CD8-positive, alpha-beta memory T cell (primary cell): ENCODE measurements at places on chromosomes 3 and 15.

DNA sequence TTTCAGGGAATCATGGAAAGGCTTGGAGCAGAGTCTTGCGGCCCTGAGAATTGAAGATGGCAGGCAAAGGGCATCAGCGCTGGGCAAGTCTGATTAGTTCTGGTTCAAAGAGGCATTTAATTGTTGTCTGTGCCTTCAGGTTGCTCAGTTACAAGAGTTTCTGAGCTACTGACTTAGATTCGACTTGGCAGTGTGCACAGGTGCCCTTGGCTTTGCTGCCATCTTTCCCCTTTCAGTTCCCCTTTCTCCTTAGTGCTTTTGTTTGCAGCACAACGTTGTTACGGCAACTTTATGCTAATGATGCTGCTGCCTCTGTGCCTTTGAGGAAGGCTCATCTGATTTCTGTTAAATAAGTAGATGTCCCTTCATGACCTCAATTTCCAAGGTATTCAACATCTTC, 12.5 kb downstream of the P2RY14 start:
- no peak overlapping the region for H3K27ac ChIP-seq
- H3K4me3 ChIP-seq, result no peak overlapping the region
- H3K4me1 ChIP-seq, result peaks cover 8% of the 10 kb centered on the region
- no peaks in the 10 kb centered on the region for H3K27me3 ChIP-seq

DNA sequence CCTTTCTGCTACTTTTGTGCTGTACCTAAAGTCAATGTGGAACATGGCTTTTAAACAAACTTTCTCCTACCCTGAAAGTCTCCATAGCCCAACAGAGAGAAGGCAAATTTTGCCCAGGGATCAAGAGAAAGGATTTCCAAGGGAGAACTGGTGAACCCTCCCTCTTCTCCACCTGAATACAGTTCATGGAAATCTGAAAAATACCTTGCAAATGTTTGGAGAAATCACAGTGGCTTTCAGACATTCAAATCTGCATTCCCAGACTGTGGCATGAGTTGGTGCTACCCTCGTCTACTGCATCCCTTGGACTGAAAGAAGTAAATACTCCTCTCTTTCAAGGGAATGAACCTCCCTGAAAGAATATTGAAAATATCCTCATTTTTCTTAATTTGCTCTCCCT, 38.7 kb downstream of the ZIC4 start:
- no peaks in the 10 kb centered on the region for H3K36me3 ChIP-seq
- no peak overlapping the region for H3K4me3 ChIP-seq
- H3K27ac ChIP-seq, result no peak overlapping the region
- H3K27me3 ChIP-seq, result peaks cover 28% of the 10 kb centered on the region

DNA sequence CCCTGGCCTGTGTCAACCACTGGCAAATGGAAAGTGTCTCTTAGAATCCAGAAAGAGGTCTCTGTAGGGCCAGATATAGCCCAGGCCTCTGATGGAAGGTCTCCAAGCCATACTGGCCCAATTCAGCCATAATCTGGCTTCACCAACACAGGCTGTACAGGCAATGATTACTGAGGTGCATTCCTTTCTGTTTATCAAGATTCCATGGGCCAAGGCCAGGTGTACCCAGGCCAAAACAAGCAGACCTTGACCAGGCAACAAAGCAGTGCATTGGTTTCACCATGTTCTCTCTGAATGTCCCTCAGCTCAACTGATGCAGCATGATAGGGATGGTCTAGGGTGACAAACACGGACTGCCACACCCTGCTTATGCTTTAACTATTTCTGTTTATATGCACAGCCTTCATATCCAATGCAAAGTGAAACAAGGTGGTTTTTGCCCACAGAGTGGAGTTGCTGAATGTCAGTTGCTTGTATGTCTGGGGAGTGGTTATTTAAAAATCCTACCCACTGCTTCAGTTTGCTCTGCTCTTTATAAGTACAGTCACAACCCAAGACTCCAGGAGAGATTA, 25.2 kb downstream of the CCNL1 start:
- no peak overlapping the region for H3K27ac ChIP-seq
- no peaks in the 10 kb centered on the region for H3K27me3 ChIP-seq
- H3K4me1 ChIP-seq, result peaks cover 48% of the 10 kb centered on the region
- H3K36me3 ChIP-seq, result no peaks in the 10 kb centered on the region

DNA sequence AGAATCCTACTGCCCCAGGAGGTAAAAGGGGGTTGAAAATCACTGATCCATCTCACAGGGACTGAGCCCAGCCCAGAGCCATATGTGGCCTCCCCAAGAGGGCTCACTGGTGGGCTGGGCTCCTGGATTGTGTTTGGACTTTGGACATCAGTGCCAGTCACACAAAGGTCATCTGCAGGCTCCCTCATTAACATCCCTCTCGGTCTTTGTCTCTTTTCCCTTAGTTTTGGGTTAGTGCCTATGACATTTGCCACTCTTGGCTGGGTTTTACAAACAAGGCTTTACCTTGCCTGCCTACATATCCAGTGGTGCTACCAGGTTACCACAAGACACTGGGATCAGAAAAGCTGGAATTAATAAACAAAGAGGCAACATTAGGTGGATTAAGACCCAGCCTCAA, 27.9 kb downstream of the IFT122 start:
- no peak for DNase-seq
- no peaks in the 10 kb centered on the region for H3K4me1 ChIP-seq
- H3K4me3 ChIP-seq, result no peak overlapping the region
- H3K36me3 ChIP-seq, result no peaks in the 10 kb centered on the region

DNA sequence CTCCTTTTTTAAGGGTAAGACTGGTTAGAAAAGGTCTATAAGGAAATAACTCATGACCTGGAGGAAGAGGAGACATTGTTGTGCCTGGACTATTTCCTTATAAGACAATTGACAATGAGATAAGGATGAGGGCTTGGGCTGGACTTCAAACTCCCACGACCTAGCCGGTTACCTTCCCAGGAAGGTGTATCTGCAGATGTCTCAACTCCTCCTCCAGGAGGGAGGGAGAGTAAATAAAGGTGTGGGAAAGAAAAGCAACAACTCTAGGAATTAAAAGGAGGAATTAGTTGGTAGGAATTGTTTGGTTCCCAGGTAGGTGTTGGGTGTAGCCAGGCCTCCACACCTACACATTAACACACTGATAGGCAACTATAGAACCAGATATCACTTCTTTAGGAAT, 97.8 kb upstream of the TBL1XR1 start:
- DNase-seq, result no peak
- no peaks in the 10 kb centered on the region for H3K4me1 ChIP-seq
- no peaks in the 10 kb centered on the region for H3K36me3 ChIP-seq
- no peak overlapping the region for H3K27ac ChIP-seq

DNA sequence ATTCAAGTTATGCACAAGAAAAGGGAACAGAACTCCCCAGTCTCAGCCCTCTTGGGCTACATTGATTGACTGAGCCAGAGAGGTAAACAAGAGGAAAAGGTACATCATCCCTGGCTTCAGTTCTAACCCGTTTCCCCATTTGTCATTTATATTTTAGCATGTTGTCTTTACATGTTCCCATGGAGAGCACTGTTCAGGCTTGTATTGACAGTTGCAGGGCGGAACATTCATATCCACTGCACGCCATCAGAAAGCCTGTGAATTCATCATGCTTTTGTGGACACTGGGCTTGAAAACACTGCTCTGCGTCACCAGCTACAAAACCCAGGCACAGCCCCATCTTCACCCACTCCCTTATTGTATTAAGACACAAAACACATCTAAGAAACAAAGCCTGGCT, 240.9 kb upstream of the EIF1B start:
- DNase-seq, result no peak
- H3K27ac ChIP-seq, result no peak overlapping the region
- H3K36me3 ChIP-seq, result no peaks in the 10 kb centered on the region
- no peaks in the 10 kb centered on the region for H3K27me3 ChIP-seq
- no peaks in the 10 kb centered on the region for H3K4me1 ChIP-seq
- no peak overlapping the region for H3K4me3 ChIP-seq

DNA sequence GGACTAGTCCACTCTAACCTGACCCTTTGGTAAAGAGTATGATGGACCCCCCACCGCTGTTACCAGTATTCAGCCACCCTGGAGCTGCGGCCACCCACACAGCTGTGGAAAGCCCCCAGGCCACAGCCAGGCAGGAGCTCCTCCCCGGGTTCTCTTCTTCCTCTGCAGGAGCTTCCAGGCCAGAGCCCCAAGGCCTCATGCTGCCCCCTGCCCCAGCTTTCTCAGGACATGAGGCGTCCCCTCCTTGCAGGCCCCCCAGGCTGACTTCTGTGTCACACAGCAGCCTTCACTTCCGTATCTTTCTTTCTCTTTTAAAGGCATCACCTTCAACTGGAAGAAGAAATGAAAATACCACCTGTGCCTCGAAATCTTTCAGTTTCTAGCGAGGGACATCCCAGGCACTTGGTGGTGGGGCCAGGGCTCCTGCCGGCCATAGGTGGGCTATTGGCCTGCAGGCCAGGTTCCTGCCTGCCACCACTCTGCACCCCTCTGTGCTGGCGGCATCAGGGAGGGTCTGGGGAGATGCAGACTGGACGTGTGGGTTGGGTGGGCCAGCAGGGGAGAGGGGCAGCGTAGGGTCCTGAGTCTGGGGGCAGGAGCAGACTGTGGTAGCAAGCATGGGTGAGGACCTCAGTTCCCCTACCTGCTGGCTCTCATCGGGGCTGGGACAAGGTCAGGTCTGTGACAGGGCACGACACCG, 19.9 kb downstream of the KLF13 start:
- no peak for DNase-seq
- H3K27me3 ChIP-seq, result no peaks in the 10 kb centered on the region
- H3K4me1 ChIP-seq, result peaks cover 100% of the 10 kb centered on the region

DNA sequence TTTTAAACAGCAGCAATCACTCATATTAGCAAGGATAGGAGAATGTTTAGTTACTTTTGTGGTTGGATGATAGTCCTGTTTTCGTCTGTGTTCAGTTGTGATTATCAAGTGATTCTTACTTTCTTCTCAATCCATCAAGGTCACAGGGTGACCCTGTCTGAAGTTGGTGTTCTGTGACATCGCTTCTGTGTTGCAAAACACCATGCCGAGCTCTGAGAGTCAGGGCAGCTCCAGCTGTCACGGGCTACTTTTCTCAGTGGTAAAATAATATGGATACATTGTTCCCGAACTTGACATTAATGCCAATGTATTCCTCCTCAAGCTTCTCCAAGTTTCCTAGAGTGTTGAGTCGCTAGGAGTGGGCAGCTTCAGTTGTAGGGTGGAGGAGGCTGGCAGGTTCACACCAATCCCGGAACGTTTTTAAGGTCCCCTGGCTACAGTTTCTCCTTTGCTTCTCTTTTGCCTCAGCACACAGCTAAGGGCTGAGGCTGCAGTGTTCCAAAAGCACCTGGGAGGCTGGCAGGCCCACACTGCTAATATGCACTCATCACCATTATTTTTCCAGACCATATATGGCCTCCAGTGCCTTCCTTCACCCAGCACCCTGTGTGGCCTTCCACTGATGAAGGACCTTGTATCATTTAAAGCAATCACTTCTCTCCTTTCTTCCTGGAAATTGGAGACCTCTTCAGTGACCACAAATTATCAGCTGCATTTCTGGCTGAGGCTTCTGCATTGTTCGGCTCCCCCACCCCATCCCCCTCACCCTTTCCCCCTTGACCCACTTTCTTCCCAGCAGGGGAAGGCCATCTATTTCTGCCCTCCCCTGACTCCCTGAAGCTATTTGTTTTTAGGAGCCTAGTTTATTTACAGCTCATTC, 25.8 kb downstream of the COLQ start:
- H3K27me3 ChIP-seq, result no peaks in the 10 kb centered on the region
- H3K36me3 ChIP-seq, result no peaks in the 10 kb centered on the region
- H3K4me1 ChIP-seq, result no peaks in the 10 kb centered on the region
- H3K27ac ChIP-seq, result no peak overlapping the region
- no peak for DNase-seq

DNA sequence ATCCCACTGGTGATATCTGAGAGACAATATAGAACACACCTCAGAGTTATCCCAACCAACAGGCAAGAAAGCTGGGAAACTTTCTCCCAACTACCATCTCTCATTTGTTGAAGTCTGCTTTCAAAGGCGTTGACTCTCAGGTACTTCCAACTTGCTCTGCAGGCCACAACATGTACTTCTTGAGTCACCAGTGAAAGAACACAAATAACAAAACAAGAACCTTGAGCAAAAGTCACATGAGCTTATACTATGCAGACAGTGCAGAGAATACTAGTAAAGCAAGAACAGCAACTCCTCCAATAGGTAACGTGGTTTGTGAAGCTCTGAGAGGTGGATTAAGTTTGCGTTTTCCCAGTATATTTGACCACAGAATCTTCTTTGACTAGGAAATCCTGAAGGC, 20.6 kb downstream of the SNTN start:
- H3K27me3 ChIP-seq, result no peaks in the 10 kb centered on the region
- H3K36me3 ChIP-seq, result no peaks in the 10 kb centered on the region
- no peak overlapping the region for H3K4me3 ChIP-seq
- no peaks in the 10 kb centered on the region for H3K4me1 ChIP-seq
- DNase-seq, result no peak

- no peak overlapping the region for H3K4me3 ChIP-seq
- no peak overlapping the region for H3K27ac ChIP-seq
- no peak for DNase-seq
- H3K27me3 ChIP-seq, result no peaks in the 10 kb centered on the region
Measured at GRCh38 chr15:41746802-41747201, 27.5 kb upstream of the MAPKBP1 start.

- H3K36me3 ChIP-seq, result no peaks in the 10 kb centered on the region
- H3K27me3 ChIP-seq, result no peaks in the 10 kb centered on the region
- H3K4me3 ChIP-seq, result no peak overlapping the region
- peaks cover 20% of the 10 kb centered on the region for H3K4me1 ChIP-seq
- H3K27ac ChIP-seq, result no peak overlapping the region
Measured at GRCh38 chr3:177069514-177070329, 127.6 kb downstream of the TBL1XR1 start.

DNA sequence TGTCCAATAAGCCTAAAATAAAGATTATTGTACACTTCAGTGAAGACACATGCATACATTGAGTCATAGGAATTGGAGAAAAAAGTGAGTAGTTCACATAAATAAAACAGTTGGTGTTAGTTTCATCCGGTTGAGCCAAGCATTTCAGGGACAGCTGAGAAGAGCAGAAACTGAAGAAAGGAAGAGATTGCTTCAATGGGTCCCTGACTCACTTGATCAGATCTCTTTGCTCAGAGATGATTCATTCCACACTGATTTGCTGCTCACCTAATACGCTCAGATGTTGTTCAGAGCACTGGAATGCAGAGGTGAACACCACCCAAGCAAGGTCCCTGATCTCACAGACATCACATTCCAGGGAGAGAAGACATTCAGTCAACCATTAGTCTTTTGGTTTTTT, 93.7 kb downstream of the RAD18 start:
- H3K4me3 ChIP-seq, result no peak overlapping the region
- no peaks in the 10 kb centered on the region for H3K36me3 ChIP-seq
- no peak overlapping the region for H3K27ac ChIP-seq
